ENCODE measurements at places on chromosomes 16 and 17. TPM values are rescaled to one million over a fixed set of nuclear protein-coding genes. Genes with fewer than 3 reads are reported as not detected.

GRCh38 chr17:61380217-61380835 is 19.3 kb upstream of the TBX2 start:
- DNase-seq, result no peak
- no peak overlapping the region for H3K27ac ChIP-seq
- H3K4me1 ChIP-seq, result peaks cover 84% of the 10 kb centered on the region
- H3K4me3 ChIP-seq, result no peak overlapping the region

- H3K27me3 ChIP-seq, result no peaks in the 10 kb centered on the region
- no peak overlapping the region for H3K4me3 ChIP-seq
- DNase-seq, result no peak
- H3K36me3 ChIP-seq, result no peaks in the 10 kb centered on the region
Measured at GRCh38 chr16:17451843-17452242, 18.9 kb downstream of the XYLT1 start.

DNA sequence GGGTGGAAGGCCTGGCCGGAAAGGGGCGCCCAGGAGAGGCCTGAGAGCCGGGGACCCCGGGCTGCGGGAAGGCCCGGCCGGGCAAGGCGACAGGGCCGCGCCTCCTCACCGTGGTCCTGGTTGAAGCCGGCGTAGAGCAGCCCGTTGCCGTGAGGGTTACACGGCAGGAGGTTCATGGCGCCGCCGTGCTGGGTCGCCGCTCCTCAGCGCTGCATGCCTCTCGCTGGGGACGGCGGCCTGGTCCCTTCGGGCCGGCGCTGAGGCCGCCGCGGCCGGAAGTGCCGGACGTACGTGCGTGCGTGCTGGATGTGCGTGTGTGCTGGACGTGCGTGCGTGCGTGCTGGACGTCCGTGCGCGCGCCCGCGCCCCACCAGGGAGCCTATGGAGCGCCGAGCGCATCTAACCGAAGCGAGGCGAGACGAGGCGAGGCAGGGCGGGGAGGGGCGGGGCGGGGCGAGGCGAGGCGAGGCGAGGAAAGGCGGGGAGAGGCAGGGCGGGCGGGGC is at the start of gene WDR45B:
WDR45B (minus strand) TSS at position 280 of the 504 bp plus-strand sequence; CDS start at position 176, 104 bp downstream.
- peak within 1 kb of the TSS; percentile 93 for H3K27ac ChIP-seq
- peak; percentile 99 for DNase-seq
- H3K4me1 ChIP-seq, result peaks cover 20% of the 10 kb centered on the region
- peaks cover 15% of the 10 kb centered on the region for H3K36me3 ChIP-seq

The CALCOCO2 gene
- total RNA-seq, result 22.4 TPM

The KRT13 gene
- 0.13 TPM for total RNA-seq

DNA sequence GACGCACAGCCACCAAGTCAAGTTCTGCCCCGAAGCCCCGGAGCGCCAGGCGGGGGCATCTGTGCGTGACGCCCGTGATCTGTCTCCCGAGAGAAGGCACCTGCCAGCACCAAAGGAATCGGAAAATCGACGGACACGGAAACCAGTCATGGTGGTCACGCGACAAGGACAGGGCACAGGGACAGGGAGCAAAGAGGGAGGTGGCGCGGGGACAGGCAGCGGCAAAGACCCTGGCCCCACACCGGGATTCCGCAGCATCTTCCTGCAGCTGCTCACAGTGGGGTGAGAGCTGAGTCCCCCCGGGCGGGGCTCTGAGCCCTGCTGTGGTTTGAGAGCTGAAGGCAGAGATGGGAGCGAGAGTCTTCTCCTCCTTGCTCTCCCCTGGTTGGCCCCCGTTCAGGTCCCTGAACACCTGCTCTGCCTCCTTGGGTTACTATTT is 56.4 kb downstream of the ABR start:
- no peak overlapping the region for H3K4me3 ChIP-seq
- H3K4me1 ChIP-seq, result peaks cover 28% of the 10 kb centered on the region
- peaks cover 8% of the 10 kb centered on the region for H3K27me3 ChIP-seq
